ENCODE measurements at places on chromosomes 7 and 10.

DNA sequence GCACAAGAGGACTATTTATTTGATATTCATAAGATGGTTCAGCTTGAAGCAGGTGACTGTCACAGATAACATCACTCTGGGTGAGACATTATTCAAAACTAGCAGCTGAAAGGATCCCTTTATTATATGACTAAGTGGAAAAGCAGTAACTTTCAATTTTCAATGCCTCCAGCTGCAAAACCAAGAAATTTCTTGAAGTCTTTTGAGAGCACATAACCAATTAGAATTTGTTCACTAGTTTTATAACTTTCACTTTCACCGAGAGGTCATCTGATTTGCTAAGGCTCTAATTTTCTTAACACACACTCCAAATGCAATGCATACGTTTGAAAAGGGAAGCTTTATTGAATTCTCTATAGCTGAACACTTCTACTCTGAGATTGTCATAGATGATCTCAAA lies 88.6 kb upstream of the KLF14 start:
- DNase-seq: no peak

GRCh38 chr10:86169506-86170254 lies 196.9 kb downstream of the GRID1 start:
- no peak for DNase-seq

DNA sequence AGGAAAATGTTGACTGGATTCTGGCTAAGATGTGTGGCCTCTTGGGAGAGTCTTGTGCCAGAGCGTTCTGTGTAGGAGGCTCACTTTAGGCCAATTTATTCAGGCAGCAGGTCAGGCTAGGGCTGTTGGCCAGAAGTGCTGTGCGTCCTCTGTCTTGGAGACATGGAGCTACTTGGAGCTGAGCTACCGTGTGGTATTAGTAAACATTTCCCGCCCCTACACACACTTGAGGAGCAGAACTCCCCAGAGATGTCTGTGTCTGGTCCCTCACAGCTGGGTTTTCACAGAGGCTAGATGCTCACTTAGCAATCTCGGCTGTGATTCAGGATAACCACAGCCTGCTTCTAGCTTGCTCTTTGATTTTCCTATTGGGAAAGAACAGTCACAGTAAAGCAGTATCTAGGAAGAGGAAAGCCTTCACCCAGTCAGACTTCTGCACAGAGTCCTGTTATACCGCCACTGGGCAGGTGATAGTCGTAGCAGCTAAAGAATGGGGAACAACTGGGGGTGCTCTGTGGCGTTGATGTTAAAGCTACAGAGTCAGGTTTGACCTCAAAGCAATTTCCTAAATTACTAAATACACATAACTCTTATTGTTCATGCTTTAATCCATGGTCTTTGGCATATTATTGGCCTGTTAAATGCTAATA lies 86.7 kb downstream of the MDFIC start:
- no peak for DNase-seq

DNA sequence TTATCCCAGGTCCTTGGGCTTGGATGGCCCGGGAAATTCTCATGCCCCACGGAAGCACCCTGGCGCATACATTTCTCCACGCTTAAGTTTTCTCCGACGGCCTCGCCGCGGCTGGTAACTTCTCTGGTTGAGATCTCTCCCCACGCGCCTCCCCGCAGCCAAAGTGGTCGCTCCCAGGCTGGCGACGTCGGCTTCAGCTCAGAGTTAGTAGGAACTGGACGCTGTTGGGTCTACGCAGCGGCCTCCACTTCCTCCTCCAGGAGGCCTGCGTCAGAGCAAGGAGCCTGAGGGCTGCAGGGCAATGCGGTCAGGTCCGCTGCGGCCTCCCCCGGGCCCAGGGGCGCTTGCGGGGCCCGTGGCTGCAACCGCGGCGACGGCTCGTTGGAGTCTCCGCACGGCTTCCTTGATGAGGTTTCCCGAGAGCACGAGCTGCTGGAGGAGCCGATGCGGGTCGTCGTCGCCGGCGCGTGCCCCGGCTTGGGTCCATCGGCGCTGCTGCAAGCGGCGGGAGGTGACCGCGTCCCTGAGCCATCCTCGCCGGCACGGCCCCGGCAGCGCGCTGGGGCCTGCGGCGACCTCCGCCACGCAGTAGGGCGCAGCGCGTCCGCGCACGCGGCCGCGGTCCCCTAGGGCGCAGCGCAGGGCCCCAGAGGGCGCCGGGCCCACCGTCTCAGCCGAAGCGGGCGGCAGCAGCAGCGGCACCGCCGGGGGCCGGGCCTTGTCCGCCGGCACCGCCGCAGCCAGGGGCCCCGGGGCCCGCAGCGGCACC lies 744 bp downstream of the FRAT2 start:
- no peak for DNase-seq

- no peak for DNase-seq
Observed at GRCh38 chr10:123294109-123294508, 139.9 kb downstream of the BUB3 start.

DNA sequence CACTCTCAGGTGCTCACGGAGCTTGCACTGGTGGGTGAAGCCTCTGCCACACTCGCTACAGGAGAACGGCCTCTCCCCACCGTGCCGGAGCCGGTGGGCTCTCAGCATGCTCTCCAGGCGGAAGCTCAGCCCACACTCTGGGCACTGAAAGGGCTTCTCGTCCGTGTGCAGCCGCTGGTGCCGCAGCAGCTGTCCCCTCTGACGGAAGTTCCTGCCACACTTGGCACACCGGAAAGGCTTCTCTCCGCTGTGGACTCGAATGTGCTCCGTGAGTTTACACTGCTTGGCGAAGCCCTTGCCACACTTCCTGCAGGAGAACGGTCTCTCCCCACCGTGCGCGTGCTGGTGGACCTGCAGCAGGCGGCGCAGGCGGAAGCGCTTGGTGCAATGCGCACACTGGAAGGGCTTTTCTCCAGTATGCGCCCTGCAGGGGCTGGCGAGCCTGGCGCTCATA lies 19.3 kb downstream of the ZNF786 start:
- no peak for DNase-seq

GRCh38 chr10:30383356-30383755 lies 34.3 kb upstream of the MTPAP start:
- no peak for DNase-seq

DNA sequence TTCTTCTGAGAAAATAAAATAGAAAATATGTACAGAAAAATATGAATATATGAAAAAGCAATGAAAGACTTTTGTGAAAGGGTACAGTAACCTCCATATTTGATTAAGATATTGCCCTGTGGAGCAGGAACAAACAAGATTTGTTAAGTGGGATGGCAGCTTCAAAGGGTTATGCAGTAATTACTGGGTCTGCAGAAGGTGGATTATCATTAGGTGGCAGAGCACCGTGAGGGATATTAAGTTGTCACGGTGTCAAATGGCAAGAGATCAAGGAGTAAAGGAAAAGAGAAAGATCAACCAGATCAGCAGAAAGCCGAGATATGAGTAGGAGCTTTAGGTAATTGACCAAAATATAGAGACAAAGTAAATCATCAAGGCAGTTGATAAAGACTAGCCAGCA lies 44.1 kb downstream of the DGKB start:
- no peak for DNase-seq

DNA sequence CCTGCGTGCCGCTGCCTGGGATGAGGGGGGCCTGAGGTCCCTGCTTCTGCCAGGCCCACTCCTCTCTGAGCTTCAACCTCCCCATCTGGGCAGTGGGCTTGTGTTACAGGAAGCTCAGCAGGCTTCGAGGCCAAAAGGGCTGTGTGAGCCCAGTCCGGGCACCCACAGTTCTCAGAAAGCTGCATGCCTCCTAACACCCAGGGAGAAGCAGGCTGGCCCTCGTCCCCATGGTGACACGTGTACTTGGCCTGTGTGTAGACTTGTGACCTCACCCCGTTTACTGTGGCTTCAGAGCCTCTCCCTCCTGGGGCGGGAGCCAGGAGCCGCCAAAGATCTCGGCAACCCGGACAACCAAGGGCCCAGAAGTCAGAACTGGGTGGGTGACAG lies 2.2 kb upstream of the GRIFIN start:
- no peak for DNase-seq

DNA sequence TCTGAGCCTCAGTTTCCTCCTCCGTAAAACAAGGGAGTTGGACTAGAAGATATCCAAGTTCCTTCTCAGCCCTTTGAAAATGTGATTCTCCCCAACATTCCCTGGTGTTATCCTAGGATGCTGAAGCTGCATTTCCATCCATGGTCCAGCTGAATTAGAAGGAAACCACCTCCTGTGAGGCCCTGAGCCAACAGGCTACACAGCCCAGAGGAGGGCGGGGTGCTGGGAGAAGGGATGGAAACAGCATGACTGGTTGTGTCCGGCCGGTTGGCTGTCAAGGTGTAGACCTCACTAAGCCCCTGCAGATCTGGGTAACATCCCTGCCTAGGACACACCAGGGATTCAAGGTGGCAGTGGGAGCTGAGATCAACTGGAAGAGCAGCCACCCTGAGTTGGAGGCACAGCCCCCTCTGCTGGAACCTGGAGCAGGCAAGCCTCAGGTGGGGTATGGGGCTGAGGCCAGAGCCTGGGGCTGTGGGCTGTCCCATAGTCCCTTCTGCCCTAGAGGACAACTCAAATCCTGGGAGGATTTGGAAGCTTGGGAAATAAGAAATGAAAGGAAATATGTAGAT lies 72.0 kb downstream of the PAX2 start:
- no peak for DNase-seq

DNA sequence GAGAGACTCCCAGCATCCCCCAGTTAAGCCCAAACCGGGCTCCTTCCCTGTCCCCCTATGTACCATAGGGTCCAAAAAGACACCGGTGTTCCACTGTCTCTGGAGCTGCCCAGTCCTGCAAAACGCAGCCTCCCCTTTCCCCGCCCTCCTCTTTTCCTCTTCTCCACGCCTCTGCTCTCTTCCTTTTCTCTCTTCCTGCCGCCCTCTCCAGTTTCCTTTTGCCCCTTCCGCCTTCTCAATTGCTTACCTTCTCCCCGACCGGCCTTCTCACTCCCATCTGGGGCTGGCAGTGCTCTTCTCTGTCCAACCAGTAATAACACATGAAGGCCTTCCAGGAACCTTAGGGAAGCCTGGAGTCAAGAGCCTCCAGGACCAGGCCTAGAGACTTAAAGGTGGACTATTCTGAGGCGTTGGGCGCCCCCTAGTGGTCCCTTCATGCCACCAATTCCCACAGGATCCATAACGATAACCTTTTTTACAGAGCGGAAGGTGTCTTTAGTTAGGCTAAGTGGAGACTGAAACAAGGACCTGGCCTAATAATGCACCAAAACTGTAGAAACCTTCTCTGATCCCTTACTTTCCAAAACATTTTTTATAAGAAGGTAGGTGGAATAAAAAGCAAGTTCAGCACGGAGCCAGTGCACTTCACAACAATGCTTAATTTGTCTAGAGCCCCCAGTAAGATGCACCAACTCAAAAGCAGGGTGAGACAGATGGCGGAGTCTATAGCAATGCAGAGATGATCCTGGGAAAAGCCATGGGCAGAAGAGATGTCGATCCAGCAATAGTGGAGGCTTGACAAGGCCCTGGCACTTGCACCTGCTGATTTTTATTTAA lies 27.2 kb upstream of the MSRB2 start:
- peak; percentile 54 for DNase-seq

DNA sequence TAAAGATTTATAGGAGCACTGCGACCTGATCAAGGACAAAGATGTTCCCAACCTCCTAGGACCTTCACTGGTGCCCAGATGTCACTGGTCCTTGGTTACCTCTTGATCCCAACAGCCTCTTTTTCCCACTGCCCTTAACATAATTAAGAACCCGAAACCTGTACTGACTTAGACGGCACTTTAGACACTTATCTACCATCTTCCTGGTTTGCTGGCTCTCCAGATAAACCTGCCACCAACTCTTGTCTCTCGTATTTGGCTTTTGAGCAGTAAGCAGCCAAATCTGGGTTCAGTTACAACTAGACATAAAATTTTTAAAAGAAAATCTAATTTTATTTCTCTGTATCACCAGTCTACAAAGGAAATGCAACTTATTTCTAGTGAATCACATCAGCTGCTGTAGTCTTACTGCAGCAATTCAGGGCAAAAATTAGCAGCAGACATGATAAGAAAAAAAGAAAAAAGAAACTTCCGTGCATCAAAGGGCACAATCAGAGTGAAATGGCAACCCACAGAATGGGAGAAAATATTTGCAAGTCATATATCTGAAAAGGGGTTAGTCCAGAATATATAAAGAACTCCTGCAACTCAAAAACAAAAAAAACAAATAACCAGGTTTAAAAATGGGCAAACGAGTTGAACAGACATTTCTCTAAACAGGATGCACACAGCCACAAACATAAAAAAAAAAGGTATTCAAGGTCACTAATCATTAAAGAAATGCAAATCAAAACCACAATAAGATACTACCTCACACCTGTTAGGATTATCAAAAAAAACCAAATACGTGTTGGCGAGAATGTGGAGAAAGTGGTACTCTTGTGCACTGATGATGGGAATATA lies 9.4 kb downstream of the ASB13 start:
- no peak for DNase-seq
